Activated naive CD8-positive, alpha-beta T cell treated with anti-CD3 and anti-CD28 coated beads for 36 hours (primary cell): ENCODE measurements at places on chromosomes 12 and 14. TPM values are rescaled to one million over a fixed set of nuclear protein-coding genes. Genes with fewer than 3 reads are reported as not detected.

DNA sequence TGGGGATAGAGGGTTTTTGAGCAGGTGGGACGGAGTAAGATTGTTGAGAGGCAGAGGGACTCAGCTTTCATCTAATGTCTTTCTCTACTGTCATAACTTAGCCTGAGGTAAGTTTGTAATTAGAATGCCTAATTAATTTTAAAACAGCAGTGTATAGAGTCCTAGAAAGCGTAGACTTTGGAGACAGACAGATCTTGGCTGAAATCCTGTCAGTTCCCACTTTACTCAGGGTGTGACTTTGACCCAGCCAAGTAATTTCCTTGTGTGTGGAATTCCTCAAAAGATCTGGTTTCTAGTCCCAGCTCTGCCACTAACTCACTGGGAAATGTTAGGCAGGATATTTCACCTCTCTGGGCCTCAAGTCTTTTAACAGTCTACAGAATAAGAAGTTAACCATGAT is 74.3 kb downstream of the SLC25A21 start:
- no peak for DNase-seq

DNA sequence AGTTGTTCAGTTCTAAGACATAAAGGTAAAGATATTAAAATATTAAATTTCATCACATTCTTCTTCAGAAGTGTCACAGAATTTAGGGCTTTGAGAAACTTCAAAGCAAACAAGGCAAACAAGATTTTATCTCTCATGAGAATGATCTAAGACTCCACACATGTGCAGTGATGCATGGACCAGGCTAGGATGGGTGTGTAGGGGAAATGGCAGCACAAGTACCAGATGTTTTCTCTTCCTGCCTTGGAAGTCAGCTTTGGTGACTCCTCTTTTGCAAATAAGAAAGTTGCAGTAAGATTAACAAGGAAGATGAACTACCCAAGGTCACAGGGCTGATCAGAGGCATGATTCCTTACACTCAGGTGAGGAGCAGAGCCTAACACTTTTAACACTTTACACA is 163.8 kb upstream of the LMNTD1 start:
- no peak for DNase-seq

MEG3 gene
- total RNA-seq: 0.10 TPM

SDR9C7 gene
- not detected for total RNA-seq
